SHP77 treated with DMSO at 0.1 percent for 48 hours (cell line): ENCODE measurements at places on chromosomes 1 and 21.

- no peak for DNase-seq
Measured at GRCh38 chr1:22365331-22366295, 86.0 kb upstream of the ZBTB40 start.

- no peak for DNase-seq
Measured at GRCh38 chr1:3404801-3405200, 49.7 kb upstream of the ARHGEF16 start.

DNA sequence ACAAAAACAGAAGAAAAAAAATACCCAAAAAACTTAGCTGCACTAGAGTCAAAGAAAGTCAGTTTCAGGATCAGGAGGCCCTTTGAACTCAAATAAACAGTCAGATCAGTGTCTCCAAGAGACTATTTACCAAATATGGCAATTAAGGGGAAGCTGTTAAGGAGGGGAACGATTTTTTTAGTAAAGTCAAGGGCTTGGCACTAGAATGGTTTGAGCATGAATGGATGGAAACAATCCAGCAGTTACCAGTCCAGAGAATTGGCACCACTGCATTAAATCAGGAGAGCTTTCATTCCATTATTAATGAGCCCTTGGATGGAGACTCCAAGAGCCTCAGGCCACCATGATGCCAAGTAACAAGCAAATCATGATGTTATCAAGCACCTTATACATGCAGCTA lies 7.2 kb downstream of the TRAPPC3 start:
- DNase-seq = no peak

DNA sequence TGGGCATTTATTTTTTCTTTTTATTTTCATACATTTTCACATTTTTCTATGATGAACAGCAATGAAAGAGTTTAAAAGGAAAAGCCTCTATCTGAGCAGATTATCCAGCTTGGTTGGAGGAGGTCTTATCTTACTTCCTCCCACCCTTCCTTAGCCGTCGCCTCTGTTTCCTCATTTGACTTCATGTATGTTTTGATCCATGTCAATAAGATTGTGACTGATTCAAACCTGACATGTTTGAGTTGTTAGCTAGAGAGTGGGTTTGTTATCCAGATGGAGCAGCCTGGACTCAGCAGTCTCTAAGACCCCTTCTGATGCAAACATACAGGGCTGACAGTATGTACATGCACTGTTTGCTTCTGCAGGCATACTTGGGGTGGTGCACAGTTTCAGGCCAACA lies 31.2 kb downstream of the MACO1 start:
- DNase-seq = no peak

- no peak for DNase-seq
Measured at GRCh38 chr1:19605967-19606366, 38.1 kb upstream of the NBL1 start.

DNA sequence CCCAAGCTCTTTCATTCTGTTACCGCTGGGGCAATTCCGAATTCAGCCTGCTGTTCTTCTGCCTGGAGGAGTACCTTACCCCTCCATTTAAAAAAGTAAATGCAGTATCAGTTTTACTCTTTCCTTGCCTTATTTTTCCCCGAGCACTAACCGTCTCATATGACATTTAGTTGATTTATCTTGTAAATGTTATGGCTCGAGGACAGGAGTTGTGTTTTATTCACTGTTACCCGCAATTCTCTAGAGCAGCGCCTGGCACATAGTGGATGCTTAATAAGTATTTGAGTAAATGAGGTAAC lies 425 bp upstream of the TADA1 start:
- DNase-seq = peak; percentile 42

DNA sequence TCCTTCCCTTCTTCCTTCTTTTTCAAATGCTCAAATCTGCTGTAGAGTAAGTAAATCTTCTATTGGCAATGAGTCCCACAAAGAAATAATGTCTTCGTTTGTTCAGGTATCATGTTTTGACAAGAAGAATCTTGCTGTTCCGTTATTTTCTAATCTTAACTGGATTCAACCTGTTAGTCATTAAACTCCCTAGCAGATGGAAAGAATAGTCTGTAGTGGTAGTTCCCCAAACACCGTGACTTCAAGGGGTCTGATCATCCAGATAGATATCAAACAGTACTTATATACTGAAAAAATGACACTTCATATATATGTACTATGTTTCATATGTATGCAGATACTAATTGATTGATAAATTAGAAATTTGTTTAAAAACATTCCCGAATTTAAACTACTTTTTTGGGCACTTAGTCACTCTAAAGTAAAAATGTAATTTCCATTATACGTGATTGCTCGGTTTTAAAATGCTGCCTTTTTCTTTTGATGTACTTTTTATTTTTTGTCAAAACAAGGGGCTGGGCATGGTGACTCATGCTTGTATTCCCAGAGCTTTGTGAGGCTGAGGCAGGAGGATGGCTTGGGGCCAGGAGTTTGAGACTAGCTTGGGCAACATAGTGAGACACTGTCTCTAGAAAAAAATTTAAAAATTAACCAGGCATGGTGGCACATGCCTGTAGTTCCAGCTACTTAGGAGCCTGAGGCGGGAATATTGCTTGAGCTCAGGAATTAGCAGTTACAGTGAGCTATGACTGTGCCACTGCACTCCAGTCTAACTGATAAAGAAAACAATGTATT lies 335.7 kb upstream of the SNX7 start:
- DNase-seq = no peak

DNA sequence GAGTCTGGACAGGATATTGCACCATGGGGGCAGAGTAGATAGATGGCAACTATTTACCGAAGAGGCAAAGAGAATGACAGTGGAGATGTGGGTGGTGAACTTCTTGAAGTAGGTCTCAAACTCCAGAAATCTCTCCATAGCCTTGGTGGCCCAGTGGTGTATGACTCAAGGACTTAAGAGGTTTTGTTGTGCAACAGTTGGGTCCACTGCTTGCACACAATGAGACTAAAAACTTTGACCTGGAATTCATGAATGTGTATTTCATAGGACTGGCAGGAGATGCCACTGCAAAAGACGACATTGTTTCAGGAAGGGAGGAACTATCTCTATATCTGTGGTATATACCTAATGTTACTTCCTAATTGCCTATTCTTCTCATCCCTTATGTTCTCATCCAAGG lies 75.9 kb downstream of the ZSCAN20 start:
- DNase-seq = no peak

DNA sequence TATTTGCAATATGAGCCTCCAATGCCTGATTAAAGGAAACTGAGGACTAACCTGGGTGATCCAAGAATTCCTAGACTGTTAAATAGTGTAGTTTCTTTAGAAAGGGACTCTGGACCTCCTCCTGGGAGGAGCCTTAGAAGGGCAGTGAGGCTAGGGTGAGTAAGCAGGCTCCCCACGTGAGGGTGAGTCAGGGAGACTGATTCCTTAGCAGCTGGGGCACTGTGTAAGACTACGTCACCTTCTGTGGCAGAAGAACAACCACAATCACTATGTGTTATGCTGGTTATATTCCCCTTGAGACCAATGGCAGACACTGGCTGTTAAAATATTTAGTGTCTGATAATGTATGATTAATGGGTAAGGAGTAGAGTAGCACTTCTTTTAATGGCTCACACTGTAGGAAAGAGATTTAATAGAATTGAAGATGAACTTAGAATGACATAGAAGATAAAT lies 53.3 kb upstream of the SYT14 start:
- DNase-seq = no peak

DNA sequence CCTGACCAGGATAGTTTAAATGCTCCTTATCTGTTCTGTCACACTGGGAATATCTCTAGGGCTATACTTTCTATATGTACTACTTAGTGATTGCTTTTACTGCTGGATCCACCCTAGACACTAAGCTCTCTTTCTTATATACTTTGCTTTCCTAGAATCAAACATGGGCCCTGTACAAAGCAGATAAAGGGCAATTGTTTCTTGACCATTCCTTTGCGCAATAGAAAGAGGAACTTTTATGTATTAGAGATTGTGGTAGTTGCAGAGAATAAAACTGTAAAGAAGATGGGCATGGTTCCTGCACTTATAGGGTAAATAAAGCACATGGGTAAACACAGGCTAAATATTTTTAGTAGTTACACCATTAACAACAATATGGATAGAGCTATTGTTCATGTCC lies 58.8 kb downstream of the ATP6V1G3 start:
- no peak for DNase-seq

- DNase-seq = no peak
Measured at GRCh38 chr21:26756491-26757159, 88.6 kb downstream of the ADAMTS1 start.

- DNase-seq = no peak
Measured at GRCh38 chr1:6969106-6969505, 183.9 kb downstream of the CAMTA1 start.
